GM23248 (cell line): ENCODE measurements at places on chromosomes 3 and 15.

GRCh38 chr15:30072630-30073029 lies 10.1 kb upstream of the GOLGA8J start:
- peak; percentile 34 for DNase-seq

- DNase-seq = peak; percentile 96
Measured at GRCh38 chr15:84600331-84600686, 500 bp upstream of the ZSCAN2 start.

- DNase-seq = no peak
Measured at GRCh38 chr3:175295248-175296130, 436.4 kb downstream of the NAALADL2 start.

DNA sequence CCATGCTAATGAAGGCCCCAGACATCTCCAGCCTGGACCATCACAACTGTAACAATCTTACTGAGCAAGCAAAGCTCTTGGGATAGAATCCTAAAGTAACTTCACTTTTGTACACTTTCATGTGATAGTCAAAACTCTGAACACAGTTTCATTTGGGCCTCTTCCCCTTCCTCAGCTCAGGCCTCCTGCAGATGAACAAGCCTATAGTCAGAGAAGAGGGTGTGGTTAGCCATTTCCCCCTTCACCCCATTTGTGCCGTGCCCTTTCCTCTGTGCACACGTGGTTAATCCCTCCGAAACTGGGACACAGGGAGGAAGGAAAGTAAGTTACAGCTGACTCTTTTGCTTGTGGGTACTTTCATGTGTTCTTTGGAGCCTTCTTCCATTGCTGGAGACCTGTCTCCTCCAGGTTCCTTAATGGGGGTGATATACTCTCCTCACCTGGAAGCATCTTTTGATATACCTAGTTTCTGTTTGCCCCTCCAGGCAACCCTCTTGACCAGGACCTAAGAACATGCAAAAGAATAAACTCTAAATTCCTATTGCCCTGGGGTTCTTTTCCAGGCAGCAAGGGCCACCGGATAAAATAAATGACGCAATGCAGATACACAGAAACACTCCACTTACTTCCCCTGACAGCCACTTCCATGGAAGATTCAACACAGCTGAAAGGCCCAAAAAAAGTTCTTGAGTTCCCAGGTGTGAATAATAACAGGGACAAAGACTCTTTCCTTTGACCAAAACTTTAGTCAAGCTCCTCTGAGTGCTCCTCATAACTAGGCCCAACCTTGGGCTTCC lies 29.6 kb upstream of the CSTA start:
- DNase-seq = no peak

- peak; percentile 85 for DNase-seq
Measured at GRCh38 chr3:71258116-71258515, 325.4 kb downstream of the FOXP1 start.

DNA sequence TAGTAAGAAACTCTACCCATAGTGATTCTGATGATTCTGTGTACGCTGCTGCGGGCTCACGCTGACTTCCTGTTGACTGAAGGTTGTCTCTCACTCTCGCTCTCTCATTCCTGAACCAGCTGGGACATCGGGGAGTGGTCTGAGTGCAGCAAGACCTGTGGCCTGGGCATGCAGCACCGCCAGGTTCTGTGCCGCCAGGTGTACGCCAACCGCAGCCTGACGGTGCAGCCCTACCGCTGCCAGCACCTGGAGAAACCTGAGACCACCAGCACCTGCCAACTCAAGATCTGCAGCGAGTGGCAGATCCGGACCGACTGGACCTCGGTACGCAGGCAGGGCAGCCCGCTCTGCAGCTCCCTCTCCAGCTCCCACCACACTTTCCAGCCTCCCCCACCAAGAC lies 63.6 kb upstream of the NR2E3 start:
- DNase-seq = no peak

DNA sequence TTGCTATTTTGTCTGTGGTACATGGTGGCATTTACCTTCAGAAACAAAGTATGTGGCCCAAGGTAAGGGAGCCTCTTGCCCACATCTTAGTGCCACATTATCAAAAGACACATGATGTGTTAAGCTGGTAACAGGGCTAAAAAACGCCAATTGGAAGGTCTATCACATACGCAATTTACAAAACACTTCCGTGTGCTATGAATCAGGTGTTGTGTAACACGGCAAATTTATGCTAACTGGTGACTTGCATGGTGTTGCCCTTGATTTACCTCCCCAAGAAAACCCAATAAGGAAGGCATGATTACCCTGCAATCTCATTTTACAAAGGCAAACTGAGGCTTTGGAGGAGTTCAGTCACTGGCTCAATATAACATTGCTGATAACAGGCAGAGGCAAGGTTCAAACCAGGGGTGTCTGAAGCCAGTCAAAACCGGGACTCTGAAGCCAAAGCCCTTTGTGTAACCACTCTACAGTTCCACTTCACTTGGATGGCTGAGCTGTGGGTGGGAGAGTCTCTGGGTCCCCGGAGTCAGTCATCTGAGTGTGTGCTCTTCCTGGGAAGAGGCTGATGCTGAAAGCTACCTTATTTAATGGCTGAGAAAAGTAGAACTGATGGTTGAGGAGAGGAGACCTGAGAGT lies 103.9 kb upstream of the BCL6 start:
- no peak for DNase-seq

GRCh38 chr3:12454076-12454815 lies 30.0 kb upstream of the TSEN2 start:
- DNase-seq = peak; percentile 66

DNA sequence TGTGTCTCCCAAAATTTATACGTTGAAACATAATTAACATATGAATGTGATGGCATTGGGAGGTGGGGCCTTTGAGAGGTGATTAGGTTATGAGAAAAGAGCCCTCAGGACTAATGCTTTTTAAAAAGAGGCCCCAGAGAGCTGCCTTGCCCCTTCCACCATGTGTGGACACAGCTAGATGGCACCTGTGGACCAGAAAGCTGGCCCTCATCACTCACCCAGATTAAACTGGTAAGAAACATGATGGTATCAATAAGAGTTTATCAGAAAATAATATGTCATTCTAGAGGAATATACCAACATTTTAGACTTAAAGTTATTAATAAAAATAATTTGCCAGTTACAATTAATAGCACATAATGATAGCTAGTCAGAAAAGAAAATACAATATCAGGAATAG lies 25.2 kb upstream of the FAN1 start:
- DNase-seq = no peak

- DNase-seq = peak; percentile 55
Measured at GRCh38 chr15:88835646-88836045, 32.4 kb downstream of the ACAN start.

DNA sequence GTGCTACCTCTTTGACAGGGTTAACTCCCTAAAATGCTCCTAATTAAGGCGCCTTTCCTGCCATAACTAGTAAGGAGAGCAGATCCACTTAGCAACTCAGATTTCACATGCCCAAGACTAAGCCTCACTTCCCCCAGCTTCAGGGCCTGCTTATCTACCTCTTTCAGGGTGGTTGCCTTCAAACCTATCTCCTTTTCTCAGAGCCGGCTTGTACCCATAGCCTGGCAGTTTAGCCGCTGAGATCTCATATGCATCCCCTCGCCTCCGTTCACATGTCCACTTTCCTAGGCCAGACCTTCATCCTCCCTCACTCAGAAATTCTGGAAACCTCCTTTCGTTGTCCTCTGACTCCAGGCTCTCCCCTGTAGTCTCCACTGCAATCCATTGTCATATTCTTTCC lies 1.0 kb upstream of the FSTL1 start:
- peak; percentile 44 for DNase-seq

DNA sequence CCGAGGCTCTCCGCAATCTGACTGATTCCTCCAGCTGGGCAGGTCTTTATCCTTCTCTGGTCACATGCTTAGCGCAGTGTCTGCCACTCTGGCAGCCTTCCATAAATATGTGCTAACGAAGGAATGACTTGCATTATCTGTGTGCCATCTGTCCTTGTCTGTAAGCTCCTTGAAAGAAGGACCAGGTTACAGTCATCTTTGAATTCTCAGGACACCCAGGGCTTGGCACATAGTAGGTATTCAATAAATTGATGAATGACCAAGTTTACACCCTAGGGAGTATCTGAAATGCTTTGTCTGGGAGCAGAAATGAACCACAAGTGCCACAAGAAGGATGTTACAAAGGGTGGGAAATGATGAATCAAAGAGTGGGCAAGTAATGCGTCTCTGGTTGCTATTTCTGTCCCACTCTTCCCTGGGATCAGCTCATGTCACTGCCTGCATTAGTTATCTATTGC lies 16.5 kb upstream of the FAM3D start:
- DNase-seq = no peak

DNA sequence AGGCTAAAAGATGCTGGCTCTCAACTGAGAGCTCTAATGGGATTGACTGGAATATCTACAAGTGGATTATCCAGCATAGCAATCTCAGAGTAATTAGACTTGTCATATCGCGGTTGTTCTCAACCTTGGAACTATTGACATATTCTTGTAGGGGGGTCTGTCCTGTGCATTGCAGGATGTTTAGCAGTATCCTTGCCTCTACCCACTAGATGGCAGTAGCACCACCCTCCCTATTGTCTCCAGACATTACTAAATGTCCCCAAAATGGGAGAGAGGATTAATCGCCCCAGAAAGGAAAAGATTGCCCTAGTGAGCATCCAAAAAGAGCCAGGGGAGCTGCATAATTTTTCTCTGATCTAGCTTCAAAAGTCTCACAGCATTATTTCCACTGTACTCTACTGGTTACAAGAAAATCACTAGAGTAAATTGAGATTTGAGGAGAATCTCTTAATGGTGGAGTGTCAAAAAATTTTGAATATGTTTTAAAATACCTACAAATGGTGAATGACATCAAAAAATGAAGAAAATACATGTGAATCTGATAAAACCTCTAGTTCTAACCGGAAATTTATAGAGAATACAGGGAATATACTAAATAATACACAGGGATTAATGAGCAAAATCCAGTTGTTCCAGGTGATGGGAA lies 388.2 kb upstream of the AGTR1 start:
- DNase-seq = peak; percentile 70

DNA sequence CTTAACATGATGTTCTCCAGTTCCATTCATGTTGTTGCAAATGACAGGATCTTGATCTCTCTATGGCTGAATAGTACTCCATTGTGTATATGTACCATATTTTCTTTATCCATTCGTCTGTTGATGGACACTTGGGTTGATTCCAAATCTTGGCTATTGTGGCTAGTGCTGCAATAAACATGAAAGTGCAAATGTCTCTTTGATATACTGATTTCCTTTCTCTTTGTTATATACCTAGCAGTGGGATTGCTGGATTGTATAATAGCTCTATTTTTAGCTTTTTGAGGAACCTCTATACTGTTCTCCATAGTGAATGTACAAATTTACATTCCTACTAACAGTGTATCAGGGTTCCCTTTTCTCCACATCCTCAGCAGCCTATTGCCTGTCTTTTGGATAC lies 5.9 kb upstream of the RBP2 start:
- DNase-seq = no peak

- no peak for DNase-seq
Measured at GRCh38 chr3:68855620-68856019, 76.7 kb downstream of the TAFA4 start.

GRCh38 chr15:65339920-65340319 lies 35.4 kb downstream of the RNU5B-1 start:
- DNase-seq = no peak

- DNase-seq = peak; percentile 93
Measured at GRCh38 chr3:72661115-72661457, 187.2 kb downstream of the SHQ1 start.
